Activated CD4-positive, alpha-beta T cell treated with anti-CD3 and anti-CD28 coated beads for 36 hours (primary cell): ENCODE measurements at places on chromosomes 4 and X. TPM values are rescaled to one million over a fixed set of nuclear protein-coding genes. Genes with fewer than 3 reads are reported as not detected.

DNA sequence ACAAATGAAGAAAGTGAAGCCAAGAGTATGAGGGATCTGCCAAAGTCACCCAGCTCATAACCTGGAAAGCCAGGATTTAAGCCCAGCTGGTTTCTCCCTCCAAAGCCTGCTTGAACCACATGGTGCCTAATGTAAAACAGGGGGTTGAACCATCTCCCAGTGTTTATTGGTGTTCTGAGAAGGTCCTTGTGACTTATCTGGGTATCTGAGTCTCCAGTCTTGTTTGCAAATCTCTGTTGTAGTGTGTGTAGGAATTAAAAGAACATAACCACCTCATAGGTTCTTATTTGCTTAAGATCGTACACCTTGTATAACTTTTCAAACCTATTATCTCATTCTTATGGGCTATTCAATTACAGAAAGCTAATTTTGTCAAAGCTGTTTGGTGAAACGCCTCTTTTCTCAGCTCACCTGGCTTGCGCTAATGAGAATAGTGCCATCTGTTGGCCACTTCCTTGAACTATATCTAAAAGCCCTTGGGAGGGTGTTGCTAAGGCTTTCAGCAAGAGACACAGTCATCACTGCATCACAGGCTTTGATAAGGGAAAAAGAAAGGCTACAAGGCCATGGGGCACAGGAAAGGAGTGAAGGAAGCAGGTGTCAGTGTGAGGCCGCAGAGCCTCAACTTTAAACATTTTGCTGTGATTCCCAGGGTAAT, 34.0 kb downstream of the ETDB start:
- DNase-seq: peak; percentile 46
- peak overlapping the region; percentile 67 for H3K27ac ChIP-seq
- peaks cover 6% of the 10 kb centered on the region for H3K4me1 ChIP-seq
- no peaks in the 10 kb centered on the region for H3K27me3 ChIP-seq
- H3K36me3 ChIP-seq: no peaks in the 10 kb centered on the region

GRCh38 chrX:50579955-50580354, 109.3 kb upstream of the DGKK start:
- peaks cover 6% of the 10 kb centered on the region for H3K27me3 ChIP-seq
- DNase-seq: peak; percentile 26
- H3K4me1 ChIP-seq: no peaks in the 10 kb centered on the region

GRCh38 chr4:84681486-84682274, 98.8 kb downstream of the CDS1 start:
- H3K27me3 ChIP-seq: no peaks in the 10 kb centered on the region
- H3K4me3 ChIP-seq: no peak overlapping the region
- H3K27ac ChIP-seq: no peak overlapping the region
- no peak for DNase-seq
- peaks cover 6% of the 10 kb centered on the region for H3K4me1 ChIP-seq

- H3K27me3 ChIP-seq: no peaks in the 10 kb centered on the region
- peak overlapping the region; percentile 28 for H3K27ac ChIP-seq
Observed at GRCh38 chr4:122156819-122157218, 4.7 kb downstream of the BLTP1 start.

- no peak overlapping the region for H3K27ac ChIP-seq
- H3K36me3 ChIP-seq: no peaks in the 10 kb centered on the region
- H3K4me3 ChIP-seq: no peak overlapping the region
- H3K27me3 ChIP-seq: peaks cover 18% of the 10 kb centered on the region
Observed at GRCh38 chrX:119343856-119344255, 55.3 kb upstream of the SLC25A43 start.

DNA sequence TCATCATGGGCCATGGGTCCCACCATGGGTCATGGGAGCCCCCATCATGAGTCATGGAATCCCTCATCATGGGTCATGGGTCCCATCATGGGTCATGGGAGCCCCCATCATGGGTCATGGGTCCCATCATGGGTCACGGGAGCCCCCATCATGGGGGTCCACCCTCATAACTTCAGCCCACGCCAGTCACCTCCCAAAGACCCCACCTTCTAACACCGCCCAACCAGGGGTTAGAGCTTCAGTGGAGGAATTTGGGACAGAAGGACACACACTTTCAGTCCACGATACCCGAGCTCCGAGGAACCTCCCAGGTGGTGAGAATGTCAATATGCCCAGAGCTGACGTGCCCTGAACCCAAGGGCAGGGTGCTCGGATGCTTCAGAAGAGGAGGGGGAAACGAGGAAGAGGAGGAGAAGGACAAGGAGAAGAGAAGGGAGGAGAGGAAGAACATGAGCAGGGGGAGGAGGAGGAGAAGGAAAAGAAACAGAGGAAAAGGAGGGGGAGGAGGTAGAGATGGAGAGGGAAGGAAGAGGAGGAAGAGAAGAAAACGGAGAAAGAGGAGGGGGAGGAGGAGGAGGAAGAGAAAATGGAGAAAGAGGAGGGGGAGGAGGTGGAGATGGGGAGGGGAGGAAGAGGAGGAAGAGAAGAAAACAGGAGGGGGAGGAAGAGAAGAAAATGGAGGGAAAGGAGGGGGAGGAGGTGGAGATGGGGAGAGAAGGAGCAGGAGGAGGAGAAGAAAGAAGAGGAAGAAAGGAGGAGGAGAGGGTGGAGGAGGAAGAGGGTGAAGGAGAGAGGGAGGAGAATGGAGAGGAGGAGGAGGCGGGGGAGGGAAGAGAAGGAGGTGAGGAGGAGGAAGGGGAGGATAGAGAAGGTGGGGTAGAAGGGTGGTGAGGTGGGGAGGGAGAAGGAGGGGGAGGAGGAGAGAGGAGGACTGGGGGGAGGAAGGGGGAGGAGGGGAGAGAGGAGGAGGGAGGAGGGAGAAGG, 17.7 kb downstream of the IL3RA start:
- H3K27ac ChIP-seq: no peak overlapping the region
- peaks cover 3% of the 10 kb centered on the region for H3K4me1 ChIP-seq
- H3K27me3 ChIP-seq: no peaks in the 10 kb centered on the region
- no peak overlapping the region for H3K4me3 ChIP-seq
- no peak for DNase-seq

DNA sequence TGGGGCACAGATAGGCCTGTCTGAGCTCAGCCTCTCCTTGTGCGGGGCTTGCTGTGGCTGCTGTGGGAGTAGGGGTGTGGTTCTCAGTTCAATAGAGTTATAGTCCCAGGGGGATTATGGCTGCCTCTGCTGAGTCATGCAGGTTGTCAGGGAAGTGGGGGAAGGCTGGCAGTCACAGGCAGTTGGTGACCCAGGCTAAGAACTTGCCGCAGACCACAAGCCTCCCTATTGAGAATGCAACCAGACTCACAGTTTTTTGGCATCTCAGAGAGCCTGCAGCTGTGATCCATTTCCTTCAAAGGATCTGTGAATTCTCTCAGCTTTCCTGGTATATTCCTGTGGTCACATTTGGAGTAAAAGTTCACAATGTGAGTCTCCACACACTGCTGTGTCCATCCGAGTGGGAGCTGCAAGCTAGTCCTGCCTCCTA, 364.9 kb downstream of the ZNF674 start:
- DNase-seq: peak; percentile 18
- no peaks in the 10 kb centered on the region for H3K36me3 ChIP-seq
- no peaks in the 10 kb centered on the region for H3K27me3 ChIP-seq
- peaks cover 3% of the 10 kb centered on the region for H3K4me1 ChIP-seq
- H3K4me3 ChIP-seq: no peak overlapping the region
- no peak overlapping the region for H3K27ac ChIP-seq

DNA sequence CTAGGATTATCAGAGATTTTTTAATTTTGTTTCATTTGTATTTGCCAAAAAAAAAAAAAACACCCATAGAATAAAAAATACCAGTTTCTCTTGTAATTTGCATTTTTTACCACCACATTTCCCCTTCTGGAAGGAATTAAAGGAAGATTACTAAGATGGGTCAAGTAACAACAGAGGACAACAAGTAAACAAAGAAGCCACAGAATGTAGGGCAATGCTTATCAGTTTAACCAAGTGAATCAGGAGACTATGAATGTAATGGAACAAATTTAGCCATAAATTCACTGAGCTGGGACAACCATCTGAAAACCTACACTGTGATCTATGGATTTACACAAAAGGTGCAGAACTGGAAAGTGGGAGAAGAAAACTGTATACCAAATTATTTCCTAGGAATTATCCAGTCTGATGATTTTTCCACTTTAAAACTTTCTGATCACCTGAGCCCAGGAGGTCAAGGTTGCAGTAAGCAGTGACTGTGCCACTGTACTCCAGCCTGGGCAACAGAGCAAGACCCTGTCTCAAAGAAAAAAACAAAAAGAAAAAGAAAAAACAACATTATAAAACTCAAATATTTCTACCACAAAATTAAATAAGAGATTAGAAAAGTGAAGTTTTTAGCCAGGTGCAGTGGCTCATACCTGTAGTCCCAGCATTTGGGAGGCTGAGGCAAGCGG, 32.4 kb downstream of the LRBA start:
- peaks cover 57% of the 10 kb centered on the region for H3K4me1 ChIP-seq
- H3K4me3 ChIP-seq: no peak overlapping the region
- no peak overlapping the region for H3K27ac ChIP-seq
- H3K36me3 ChIP-seq: peaks cover 29% of the 10 kb centered on the region
- no peak for DNase-seq
- no peaks in the 10 kb centered on the region for H3K27me3 ChIP-seq

The PNCK gene
- total RNA-seq: 0.71 TPM

The DDX53 gene
- total RNA-seq: not detected

The CLTRN gene
- total RNA-seq: 0.62 TPM

The CT45A3 gene
- not detected for total RNA-seq

The DRD5 gene
- not detected for total RNA-seq

The EMD gene
- 75.9 TPM for total RNA-seq

The CDS1 gene
- total RNA-seq: 0.12 TPM

The ZCCHC18 gene
- total RNA-seq: 1.0 TPM
